SW480 (cell line): ENCODE measurements at places on chromosomes 7 and 10.

- DNase-seq, result no peak
Measured at GRCh38 chr10:34179280-34179679, 635.8 kb downstream of the PARD3 start.

DNA sequence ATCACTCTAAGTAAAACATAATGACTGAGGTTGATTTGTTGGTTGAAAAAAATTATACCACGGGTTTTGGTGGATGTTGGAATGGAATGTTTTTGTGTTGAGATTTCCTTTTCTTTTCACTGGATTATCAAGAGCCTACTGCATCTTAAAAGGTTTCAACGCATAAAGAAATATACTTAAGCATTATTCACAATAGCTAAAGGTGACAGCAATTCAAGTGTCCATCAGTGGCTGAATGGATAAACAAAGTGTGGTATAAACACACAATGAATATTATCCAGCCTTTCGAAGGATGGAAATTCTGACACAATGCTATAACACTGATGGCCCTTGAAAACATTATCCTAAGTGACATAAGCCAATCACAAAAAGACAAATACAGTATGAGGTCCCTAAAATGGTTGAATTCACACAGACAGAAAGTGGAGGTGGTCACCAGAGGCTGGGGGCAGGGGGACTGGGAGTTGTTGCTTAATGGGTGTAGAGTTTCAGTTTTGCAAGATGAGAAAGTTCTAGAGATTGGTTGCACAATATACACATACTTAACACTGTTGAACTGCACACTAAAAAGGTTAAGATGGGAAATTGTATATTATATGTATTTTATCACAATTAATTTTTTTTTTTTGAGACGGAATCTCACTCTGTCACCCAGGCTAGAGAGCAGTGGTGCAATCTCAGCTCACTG is 122.3 kb downstream of the NRP1 start:
- DNase-seq, result no peak

DNA sequence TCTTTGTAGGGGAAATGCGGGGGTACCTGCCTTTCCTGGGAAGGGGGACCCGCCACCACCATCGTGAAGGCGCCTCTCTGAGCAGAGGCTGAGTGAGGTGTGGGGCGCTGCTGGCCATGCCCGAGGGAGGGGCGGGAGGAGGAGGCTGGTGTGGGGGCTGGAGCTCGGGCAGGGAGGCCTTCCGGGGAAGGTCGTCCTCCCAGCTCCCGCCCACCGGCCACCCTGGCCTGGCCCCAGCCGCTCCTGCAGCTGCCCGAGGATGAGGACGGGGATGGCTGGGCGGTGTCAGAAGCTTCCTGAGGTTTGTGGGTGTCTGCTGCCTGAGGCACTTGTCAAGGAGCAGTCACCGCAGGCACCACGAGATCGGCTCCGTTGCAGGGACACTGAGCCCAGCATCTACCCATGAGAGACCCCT is 11.4 kb downstream of the PWWP2B start:
- no peak for DNase-seq

DNA sequence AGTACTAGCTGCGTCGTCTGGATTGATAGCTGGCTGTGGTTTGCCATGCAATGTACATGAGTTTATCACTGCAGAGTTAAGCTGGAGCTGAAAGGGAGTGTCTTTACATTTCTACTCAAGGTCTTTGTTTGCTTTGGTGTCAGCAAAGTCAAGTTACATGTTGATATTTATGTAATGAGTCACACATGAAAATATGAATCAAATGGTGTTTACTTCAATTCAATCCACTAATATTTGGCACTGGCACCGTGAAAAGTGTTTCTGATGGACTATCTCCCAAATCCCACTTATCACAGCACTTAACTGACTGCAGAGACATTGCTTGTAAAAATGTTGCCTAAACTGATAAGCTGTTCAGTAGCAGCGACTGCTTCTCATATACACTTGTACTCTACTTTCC is 395.9 kb downstream of the TFEC start:
- peak; percentile 18 for DNase-seq

- DNase-seq, result no peak
Measured at GRCh38 chr10:75050149-75050919, 61.1 kb upstream of the SAMD8 start.

DNA sequence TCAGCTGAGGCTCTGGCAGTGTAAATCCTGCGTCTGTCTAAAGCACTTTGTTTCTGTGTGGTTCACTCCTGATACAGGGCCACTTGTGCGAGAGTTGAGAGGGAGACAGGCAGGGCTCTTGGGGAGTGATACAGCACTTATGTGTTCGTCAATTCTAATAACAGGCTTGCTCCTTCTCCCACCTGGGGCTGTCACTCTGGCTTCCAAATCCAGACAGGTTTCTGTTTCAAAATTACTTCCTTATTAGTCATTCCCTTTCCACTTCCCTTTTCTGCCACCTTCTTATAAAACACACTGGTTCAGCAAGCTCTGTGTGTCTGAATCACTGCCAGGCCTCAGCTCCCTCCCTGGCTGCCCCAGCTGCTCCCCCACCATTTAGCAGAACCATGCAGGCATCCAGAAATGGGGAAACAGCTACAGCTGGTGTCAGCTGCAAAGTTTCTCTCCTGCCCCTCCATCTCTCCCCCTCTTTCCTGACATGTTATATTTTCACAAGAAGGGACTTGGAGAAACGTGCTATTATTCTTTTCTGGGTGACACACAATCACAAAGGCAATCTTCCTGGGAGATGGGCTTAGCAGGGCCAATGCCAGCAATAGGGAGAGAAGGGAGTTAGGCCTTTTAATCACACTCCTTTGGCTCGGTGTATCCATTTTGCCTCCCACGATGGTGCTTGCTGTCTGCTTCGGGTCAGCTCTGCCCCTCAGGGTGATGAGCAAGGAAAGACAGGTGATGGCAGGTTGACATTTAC is 58.4 kb upstream of the ZNRF2 start:
- DNase-seq, result peak; percentile 93

DNA sequence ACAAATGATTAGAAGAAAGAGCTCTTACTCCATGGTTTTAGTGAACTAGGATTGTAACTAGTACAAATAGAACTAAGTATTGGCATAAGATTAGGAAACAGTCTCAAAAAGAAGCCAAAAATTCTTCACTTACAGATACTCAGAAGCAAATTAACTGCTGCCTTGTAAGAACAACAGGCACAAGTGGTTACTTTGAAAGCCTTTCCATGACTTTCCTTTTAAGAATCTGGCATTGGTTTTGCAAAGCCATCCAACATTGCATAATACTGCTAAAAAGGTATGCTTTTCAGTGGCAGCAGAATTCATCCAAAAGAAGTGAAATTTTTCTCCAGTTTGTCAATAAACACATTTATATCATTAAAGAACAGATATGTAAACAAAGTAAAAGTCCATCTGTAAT is 126.8 kb upstream of the ODAD2 start:
- no peak for DNase-seq

GRCh38 chr10:80436446-80437098 is 17.5 kb upstream of the TSPAN14 start:
- no peak for DNase-seq

GRCh38 chr7:33941418-33941817 is 36.1 kb downstream of the BMPER start:
- no peak for DNase-seq

DNA sequence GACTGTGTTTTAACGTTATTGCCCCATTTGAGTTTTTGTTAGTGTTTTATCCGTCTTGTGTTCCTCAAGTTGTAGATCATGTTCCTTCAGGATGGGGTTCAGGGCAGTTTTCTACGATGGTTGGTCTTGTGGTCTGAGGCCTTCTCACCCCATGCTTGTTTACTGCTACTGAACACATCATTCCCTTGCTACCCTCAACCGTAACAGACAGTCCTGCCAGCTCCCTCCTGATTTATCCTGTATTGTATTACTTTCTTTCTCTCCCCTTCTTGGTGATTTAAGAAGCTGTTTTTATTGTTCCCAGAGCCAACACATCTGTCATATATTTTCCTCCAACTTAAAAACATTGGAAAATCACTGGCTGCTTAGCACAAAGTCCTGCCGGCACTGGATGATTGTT is 719.8 kb downstream of the INHBA start:
- no peak for DNase-seq

GRCh38 chr10:34522546-34522945 is 292.6 kb downstream of the PARD3 start:
- no peak for DNase-seq

DNA sequence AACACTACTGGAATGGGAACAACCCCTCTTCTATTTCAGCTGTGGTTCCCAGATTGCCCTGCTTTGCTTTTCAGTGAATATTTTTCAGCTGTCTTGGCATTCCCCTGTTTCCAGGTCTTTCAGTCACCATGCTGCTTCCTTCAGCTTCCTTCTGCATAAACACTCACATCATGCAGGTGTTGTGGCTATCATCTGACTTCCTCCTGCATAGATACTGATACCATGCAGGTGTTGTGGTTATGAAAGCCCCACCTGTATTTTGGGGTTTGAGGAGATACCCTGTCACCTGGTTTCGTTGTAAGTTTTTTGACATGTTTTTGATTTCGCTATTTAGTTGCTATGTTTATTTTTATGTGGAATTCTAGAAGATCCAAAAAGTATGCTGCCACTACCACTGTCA is 71.5 kb downstream of the SLC35B4 start:
- DNase-seq, result no peak

DNA sequence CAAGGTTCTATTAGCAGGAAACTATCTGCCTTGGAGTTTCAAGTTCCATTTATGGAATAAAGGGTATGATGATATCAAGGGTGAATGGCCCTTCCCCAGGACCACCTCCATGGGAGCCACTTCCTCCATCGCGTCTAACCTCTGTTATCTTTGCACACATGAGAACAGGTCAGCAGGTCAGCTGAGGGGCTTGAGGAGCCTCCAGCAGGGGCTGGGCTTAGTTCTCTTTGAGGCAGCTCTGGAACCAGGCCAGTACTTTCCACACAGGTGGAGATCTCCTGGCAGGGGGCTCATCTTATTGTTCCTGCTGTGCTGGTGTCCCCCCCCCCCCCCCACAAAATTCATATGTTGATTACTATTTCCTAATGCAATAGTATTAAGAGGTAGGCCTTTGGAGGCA is 472.2 kb upstream of the ZMIZ1 start:
- no peak for DNase-seq

DNA sequence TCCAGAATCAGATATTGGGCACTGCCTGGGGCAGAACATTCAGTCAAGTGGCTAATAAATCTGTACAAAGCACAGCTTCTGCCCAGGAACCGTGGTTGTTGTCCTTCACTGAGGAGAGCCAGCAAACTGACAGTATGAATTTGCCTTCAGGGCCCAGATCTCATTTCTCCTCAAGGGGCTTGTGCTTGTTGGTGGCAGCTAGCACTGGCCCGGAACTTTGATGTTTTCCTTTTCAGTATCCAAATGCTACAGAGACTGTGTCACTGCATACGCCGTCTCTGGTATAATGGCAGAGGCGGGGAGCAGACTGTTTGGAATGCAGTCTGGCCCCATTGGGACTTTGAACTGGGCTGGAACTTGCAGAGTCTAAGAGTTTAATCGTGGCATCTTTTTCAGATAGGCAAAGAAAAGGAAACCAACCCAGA is 30.4 kb upstream of the ADD3 start:
- peak; percentile 33 for DNase-seq

DNA sequence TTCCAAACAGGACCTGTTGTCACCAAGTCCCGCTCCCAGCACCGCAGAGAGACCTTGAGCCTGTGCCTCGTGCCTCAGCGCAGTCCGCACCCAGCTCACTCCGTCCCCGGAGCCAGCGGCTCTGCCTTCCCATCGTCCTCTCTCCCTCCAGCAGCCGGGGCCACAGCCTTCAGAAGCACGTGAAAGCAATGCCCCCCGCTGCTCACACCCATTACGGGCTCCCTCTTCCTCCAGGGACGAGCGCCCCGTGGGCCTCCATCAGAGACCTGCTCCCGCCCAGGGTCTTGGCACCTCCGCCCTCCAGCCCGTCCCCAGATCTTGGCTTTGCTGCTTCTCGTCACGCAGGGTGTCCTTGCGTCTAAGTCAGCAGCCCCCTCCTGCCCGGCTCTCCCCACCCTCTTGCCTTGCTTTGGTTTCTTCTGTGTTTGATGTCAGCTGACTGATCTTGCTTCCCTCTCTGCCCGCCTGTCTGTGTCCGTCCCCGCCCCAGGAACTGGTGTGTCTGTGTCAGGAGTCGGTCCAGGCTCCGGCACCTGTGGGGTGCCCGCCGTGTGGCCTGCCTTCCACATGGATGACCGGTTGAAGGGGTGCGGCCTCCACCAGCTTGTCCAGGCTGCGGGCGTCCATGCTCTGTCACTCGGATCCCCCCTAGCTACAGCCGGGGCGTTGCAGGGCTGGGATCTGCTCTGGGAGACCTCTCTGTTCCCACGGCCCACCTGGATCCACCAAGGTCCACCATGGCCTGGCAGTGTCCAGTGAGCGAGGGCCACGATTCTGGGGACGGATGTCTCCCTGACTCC is 61.9 kb downstream of the FOXL3 start:
- no peak for DNase-seq

DNA sequence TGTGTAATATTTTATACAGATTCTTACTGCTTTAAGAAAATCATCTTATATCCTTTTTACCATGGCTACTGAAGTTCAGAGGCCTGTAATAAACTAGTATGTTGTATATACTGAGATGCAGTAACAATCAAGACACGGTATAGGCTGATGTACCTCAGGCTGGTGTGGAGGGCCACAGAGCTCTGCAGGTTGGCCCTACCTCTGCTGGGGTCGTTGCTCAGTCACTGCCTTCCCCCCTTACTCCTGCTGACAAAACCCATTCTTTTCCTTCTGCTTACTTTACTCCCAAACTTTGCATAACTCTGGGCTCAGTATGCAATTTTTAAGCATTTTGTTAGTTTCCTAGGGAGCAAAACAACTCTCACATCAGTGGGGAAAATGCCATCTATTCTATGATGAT is 200.1 kb upstream of the FOXP2 start:
- no peak for DNase-seq

DNA sequence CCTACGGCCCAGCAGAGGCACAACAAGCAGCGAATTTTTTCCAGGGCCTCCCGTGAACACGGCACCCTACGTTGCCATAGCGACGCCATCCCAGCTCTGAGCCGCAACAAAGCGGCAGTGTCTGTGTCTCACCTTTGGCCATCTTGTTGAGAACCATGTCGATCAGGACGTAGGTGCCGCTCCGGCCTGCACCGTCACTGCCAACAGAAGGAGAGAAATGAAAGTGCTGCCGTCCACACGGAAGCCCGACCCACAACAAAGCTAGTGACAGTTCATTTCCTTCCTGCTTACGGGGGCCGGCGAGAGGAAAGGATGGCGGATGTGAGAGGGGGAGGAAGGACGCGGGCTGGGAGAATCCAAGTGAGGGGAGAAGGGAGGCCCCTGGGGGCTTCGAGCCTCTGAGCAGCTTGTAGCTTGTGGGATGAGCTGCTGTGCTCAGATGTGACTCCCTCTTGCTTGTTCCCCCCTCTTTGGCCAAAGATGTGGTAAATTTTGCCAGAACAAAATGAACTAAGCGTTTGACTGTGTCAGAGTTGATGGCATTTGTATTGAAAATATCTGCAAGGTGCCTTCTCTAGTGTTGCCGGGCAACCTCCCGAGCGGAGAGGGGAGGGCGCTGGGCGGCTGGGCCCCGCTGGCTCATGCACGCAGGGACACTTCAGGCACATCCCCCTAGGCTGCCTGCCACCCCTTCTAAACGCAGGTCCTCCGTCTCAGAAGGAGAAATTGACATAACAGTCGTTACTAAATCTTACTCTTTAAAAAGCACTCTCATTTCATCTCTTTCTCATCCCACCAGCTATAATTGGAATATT is 232.2 kb downstream of the DNAJB6 start:
- peak; percentile 95 for DNase-seq

- peak; percentile 46 for DNase-seq
Measured at GRCh38 chr10:24617771-24618396, 105.8 kb downstream of the ARHGAP21 start.
